ENCODE measurements at places on chromosomes 1 and 21. TPM values are rescaled to one million over a fixed set of nuclear protein-coding genes. Genes with fewer than 3 reads are reported as not detected.

Gene PLEKHM2
- 19.3 TPM for total RNA-seq

- DNase-seq = no peak
Measured at GRCh38 chr1:65792669-65793358, at the start of gene PDE4B. Gene PDE4B, plus strand, starts transcription at chr1:65792895.

GRCh38 chr1:62597281-62597680 lies at the start of gene ANGPTL3:
Gene ANGPTL3, plus strand, starts transcription at chr1:62597520. Its CDS starts 47 bp downstream, at chr1:62597567.
- no peak for DNase-seq

GRCh38 chr1:93811326-93812065 lies 67.5 kb downstream of the DNTTIP2 start:
- DNase-seq = peak; percentile 23

GRCh38 chr1:161824618-161825017 lies 58.5 kb downstream of the ATF6 start:
- DNase-seq = no peak

- no peak for DNase-seq
Measured at GRCh38 chr1:49526672-49527071, 497.1 kb downstream of the AGBL4 start.

GRCh38 chr1:88488237-88488636 lies 195.8 kb upstream of the PKN2 start:
- no peak for DNase-seq

DNA sequence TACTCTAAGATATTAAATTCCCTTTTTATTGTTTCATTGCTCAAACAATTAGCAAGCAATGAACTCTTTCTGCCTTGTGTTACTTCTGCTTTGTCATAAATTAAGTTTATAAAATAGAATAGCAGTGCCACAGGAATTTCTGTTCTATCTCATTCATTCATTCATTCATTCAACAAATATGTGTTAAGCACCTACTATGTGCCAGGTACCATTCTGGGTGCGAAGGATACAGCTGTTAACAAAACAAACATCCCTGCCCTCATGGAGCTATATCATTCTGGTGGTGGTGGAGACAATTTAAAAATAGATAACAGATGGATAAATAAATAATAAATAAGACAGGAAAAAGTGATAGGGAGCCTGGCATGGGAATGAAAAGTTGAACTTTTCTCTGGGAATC lies 34.5 kb upstream of the AHCYL1 start:
- no peak for DNase-seq

GRCh38 chr1:199018471-199019135 lies 379.8 kb downstream of the PTPRC start:
- DNase-seq = no peak

- DNase-seq = no peak
Measured at GRCh38 chr1:185939142-185939541, 205.0 kb downstream of the HMCN1 start.

- DNase-seq = peak; percentile 98
Measured at GRCh38 chr1:200351826-200352549, 57.8 kb downstream of the ZNF281 start.

Gene CNR2
- total RNA-seq = under 0.01 TPM

Gene SERPINC1
- not detected for total RNA-seq

DNA sequence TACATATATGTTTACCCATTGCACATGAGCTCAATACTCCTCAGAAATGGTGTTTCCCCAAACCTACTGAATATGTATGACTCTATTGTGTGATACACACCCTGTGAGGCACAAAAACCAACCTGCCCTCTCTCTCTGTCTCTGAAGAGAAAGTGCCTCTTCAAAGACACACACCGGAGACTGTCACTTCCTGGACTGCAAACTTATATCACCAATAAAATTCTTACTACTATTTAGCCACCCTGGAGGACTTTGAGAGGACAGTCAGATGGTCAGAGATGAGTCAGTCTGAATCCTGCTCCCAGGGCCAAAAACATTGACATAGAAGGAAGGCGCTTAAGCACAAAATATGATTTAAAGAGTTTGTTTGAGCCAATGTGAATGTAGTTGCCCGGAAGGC lies 110.4 kb downstream of the PPIAL4G start:
- no peak for DNase-seq

DNA sequence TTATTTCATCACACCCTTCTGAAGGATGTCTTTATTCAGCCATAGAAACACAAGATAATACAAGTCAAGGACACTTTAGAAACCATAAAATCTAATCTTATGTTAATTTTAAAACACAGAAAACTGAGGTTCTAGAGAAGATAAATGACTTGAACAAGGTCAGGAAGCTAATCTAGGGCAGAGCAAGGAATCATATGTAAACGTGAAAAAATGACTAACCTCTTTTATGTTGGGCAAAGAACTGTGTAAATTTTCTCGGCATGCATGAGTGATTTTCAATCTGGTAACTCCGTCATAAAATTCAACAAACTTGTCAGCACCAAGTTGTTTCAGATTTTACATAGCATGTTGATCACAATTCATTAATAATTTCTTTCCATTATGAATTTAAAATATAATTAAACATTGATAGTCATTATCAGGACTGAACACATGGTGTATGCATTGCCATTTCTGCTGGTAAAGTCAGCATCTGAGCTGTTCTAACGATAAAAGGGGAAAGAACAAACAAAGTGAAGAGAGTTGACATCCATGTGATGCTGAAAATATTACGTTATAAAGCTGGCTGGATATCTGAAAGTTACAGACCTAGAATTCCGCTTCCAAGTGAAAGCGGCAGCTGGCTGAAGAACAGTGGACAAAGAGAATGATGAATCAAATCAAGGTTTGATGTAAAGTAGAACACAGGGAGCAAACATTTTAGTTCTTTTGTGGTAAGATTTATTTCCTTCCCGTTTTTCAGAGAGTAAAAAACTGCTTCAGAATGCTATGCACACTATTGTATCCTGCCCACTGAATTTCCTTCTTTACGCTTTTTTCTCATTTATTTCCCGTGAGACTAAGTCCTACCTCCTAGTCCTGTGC lies 1037.4 kb upstream of the TMPRSS15 start:
- DNase-seq = no peak

DNA sequence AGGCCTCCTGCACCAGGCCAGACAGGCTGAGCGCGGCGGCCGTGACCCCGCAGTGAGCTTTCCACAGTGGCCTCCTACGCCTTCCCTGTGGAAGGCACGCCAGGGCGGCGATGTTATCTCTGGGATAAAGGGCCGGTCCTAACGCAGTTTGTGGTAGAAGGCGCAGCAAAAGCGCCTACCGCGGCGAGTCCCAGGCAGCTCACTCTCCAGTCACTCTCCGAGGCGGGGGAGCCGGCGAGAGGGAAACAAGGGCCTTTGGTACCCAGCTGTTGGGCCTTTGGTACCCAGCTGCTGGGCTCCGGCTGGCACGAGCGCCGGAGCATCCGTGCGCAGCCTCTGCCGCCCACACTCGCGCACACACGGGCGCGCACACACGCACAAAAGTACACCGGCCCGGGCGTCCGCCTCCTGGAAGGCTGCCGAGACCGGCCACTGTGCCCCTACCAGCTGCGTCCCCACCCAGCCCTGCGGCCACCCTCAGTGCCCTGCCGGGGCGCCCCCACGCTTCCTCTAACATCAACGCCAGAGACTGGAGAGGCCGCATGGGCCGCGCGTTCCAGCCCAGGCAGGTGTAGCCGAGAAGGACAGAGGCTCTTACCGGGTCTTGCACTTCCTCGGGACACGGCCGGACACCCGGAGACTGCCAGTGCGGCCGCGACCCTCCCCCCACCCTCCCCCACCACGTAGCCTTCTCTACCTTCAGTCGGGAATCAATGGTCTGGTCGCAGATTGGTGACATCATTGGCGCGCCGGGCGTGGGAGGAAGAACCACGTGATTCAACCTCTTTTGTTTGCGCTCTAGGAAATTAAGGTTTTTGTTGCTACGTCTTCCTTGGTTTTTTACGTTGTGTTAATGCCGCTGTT lies 19.5 kb upstream of the ADAR start:
- DNase-seq = peak; percentile 90

DNA sequence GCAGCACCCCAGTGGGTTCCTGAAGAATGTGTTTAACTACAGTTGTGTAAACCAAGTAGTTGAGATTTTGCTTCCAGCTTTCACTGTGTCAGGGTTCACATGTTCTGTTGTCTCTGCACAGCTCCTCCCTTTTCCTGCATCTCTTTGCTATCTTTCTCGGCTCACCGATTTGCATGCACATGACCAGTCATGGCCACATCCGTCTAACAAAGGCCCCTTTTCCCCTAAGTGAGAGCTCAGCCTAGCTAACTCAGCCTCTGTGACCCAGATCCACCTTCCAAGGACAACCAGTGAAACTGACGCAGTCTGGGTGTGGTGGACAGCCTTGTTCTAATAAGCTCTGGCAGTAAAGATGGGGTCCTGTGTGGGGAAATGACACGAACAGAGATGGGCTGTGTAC lies 101.1 kb downstream of the ZP4 start:
- DNase-seq = no peak

- DNase-seq = no peak
Measured at GRCh38 chr1:105101261-105101660, 1351.6 kb downstream of the AMY1C start.

- no peak for DNase-seq
Measured at GRCh38 chr1:17008208-17008855, 3.4 kb downstream of the ATP13A2 start.

Gene SLC27A3
- 113 TPM for total RNA-seq

GRCh38 chr1:70429219-70429618 lies 18.2 kb downstream of the CTH start:
- no peak for DNase-seq

GRCh38 chr1:50232336-50232735 lies 123.6 kb downstream of the ELAVL4 start:
- no peak for DNase-seq

Gene LAX1
- total RNA-seq = 0.74 TPM

- DNase-seq = peak; percentile 63
Measured at GRCh38 chr1:167532964-167533824, 14.9 kb upstream of the CD247 start.

GRCh38 chr1:19178734-19179398 lies 31.2 kb downstream of the UBR4 start:
- no peak for DNase-seq

DNA sequence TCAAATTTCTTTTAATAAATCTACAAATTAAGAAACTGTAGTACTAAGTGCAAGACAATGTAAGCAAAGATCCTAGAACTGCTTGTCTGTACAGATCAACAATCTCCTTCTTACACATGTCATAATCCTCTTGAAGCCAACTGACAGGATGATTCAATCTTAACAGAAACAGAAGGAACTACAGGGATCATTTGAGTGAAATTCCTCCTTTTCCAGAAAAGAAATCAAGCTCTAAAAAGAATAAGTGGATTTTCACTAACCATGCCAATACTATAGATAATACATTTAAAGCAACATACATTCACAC lies 53.2 kb downstream of the RAB3GAP2 start:
- no peak for DNase-seq

Gene LORICRIN
- total RNA-seq = not detected

DNA sequence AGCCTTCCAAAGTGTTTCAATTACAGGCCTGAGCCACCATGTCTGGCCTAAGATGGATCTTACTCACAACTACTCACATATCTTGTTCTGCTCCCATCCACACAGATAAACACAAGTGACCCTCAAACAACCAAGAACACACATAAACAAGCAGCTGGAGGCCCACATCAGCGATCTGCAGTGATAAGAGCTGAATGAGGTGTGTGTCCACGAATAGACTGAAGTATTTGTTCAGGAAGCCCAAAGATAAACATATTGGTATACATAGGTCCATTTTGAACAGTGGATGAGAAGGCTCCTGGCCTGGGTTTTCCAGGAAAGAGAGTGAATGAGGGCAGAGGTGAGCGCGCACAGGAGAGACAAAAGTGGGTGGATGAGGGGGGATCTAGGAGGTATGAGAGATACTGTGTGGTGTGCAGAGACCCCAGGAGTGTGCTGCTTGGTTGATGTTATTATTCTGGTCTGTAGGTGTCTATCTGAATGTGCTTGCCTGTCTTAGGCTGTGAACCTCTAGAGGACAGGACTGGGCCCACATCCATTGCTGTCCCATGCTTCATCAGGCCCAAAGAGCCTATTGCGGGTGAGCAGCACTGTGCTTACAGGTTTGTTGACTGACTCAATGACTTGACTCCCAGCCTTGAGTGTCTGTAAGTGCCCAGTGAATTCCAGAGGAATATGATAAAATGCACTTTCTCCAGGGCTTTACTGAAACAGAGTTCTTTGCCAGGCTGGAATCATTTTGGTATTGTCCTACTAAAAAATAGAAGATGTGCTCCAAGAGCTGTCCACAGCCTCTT lies 79.9 kb upstream of the ATP1A1 start:
- no peak for DNase-seq

- DNase-seq = no peak
Measured at GRCh38 chr1:232951180-232951579, 769 bp downstream of the NTPCR start.

Gene ILDR2
- total RNA-seq = 0.25 TPM

GRCh38 chr1:7456722-7457082 lies 314.4 kb upstream of the VAMP3 start:
- DNase-seq = no peak

- no peak for DNase-seq
Measured at GRCh38 chr1:237164406-237165352, 122.7 kb downstream of the RYR2 start.

Gene WNT4
- not detected for total RNA-seq

DNA sequence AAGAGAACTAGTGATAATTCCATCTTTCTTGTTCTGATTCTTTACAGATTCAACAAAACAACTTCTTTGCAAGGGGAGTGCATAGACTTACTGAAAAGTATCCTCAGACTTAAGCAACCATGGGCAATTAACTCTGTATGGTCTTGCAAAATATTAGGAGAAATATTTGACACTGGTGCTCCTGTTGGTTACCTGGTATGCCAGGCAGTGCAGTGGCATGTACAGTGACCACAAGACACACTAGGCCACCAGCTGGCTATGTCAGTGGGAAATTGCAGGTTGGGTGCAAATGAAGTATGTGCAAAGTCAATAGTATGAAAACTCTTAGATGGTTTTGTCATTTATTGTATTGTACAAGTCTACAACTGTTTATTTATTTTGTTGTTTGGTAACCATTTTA lies 34.5 kb downstream of the EPS15 start:
- DNase-seq = no peak

- DNase-seq = no peak
Measured at GRCh38 chr1:64171246-64171645, 32.2 kb upstream of the UBE2U start.

- DNase-seq = no peak
Measured at GRCh38 chr1:204081791-204082513, 9.0 kb downstream of the SOX13 start.

DNA sequence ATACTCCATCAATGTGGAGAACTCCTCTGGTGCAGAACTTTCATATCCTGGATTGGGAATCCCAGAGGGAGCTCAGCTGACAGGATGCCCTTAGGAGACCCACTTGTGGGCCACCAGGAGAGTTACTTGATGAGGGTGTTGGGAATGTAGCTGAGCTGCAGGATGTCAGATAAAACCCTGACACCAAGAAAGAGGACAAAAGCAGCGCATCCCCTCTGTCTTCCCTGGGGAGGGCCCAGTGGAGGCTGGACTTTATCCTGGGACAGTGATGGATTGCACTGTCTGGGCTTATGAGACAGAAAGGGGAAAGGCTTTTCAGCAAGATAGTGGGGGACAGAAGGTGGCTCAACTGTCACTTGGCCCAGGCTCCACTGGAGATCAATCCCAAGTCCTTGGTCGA lies 88.1 kb upstream of the BCAR3 start:
- no peak for DNase-seq

Gene OR2T35
- total RNA-seq = not detected

Measured in fibroblast of the aortic adventitia (primary cell).